T-helper 2 cell (primary cell): ENCODE measurements at places on chromosomes 13 and 19.

DNA sequence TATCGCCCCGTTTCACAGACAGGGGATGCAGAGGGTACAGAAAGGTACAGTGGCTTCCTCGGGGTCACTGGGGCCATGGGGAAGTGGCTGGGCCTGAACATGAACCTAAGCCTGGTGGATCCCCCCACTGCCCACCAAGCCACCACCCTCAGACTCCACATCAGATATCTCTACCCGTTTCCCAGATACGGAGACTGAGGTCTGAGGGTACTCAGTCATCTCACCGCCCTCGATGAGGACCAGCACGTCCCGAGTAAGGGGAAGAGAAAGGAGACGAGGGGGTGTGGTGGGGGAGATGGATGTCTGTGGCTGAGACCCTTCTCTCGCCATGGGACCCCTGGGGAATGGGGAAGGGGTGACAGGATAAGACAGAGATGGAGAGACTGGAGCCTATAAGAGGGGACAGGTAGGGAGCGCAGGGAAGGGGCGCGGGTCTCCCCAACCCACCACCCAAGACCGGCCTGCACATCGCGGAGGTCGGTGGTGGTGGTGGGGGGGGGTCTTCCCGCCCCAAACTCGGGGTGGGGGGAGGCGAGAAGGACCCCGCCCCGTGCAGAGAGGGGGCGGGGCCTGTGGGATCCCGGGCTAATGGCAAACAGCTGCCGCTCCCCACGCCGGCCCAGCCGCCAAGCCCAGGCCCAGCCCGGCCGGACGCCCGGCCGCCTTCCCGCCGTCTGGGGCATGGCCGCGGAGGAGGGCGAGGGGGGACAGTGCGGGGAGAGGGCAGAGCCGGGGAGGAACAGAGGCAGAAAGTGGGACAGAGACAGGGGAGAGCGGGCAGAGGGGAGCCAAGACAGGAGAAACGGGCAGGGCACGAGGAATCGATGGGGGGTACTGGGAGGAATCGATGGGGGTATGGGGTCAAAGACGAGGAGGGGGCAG, 698 bp downstream of the KANK2 start:
- no peak for DNase-seq

- no peak for DNase-seq
Measured at GRCh38 chr13:80131204-80131603, 209.7 kb downstream of the SPRY2 start.

GRCh38 chr19:13847407-13848339, 29.3 kb upstream of the NANOS3 start:
- DNase-seq: peak; percentile 82

DNA sequence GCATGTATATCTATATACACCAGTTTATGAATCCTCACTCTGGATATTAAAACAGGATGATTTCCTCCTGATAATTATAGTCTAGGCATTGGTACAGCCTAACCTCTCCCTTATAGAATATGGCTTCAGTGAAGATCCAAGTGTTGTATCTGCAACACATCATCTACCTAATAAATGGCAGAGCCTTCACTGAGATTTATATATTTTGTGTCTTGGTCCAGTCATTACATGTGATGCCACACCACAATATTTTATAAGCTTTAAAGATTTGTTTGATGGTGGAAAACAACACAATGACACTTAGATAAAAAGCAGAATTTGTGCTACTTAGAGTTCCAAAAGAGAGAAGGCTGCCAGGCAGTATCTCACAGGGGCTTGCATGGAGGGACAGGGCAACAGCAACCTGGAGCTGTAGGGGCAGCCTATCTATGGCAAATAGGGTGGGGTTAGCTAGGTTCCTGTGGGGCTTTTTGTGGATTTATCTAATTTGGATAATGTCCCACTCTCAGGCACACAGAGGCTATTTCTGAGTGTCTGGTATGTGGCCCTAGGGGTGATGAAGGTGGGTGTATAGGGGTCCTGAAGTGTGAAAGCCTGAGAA, 1736.7 kb upstream of the PRR20A start:
- no peak for DNase-seq

DNA sequence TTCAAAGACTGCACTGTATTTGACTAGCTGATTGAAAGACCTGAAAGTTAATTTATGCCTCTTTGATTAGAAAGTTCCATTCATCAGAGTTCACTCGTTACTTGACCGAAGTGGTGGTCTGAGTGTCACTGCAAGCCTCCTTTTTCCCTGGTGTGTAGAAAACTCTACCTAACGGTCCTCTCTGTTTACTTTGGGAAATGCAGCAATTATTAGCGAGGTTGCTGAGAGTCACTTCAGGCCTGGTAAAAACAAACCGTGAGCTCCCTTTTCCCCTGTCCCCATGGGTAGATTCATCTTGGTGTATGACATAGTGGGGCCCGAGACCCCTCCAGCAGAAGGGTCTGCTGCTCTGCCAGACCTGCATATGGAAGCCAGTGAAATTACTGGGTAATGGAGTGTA, 126.8 kb upstream of the RNF113B start:
- no peak for DNase-seq
